Activated CD8-positive, alpha-beta memory T cell treated with anti-CD3 and anti-CD28 coated beads for 36 hours (primary cell): ENCODE measurements at places on chromosomes 4 and X. TPM values are rescaled to one million over a fixed set of nuclear protein-coding genes. Genes with fewer than 3 reads are reported as not detected.

GC gene
- not detected for total RNA-seq

SRPK3 gene
- not detected for total RNA-seq

EXOC1L gene
- total RNA-seq, result not detected

NOA1 gene
- total RNA-seq, result 23.7 TPM

TSR2 gene
- 48.5 TPM for total RNA-seq

MAGEE1 gene
- total RNA-seq, result 3.9 TPM

DCHS2 gene
- not detected for total RNA-seq

CT45A3 gene
- not detected for total RNA-seq

SLC16A2 gene
- total RNA-seq, result 1.4 TPM

RAB41 gene
- not detected for total RNA-seq

AR gene
- total RNA-seq, result not detected

RASL11B gene
- 0.30 TPM for total RNA-seq
